IPS DF 6.9 (cell line): ENCODE measurements at places on chromosomes 6 and 20.

- no peak for DNase-seq
These were observed 37.3 kb upstream of the SAYSD1 start for GRCh38 chr6:39152262-39152661.

DNA sequence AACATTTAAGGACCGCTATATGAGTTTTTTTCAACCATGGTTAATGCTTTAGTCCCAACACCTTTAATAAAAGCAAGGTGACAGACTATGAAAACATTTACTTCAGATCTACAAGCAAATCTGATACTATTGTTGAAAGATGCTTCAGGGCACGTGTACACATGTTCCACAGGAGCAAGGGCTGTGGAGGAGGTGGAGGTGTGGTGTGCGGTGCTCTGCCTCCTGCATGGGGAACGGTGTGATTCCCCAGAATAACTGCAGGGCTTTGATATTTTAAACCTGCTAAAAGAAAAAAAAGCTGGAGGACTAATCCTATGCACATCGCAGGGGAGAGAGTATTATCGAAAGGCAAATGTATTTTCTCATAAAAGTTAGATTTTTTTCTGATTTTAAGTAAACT lies 188.1 kb upstream of the CEP162 start:
- DNase-seq, result no peak

GRCh38 chr6:107064579-107065065 lies 36.6 kb downstream of the MTRES1 start:
- no peak for DNase-seq

- DNase-seq, result no peak
These were observed 198.6 kb downstream of the ZDHHC14 start for GRCh38 chr6:157579467-157580031.

DNA sequence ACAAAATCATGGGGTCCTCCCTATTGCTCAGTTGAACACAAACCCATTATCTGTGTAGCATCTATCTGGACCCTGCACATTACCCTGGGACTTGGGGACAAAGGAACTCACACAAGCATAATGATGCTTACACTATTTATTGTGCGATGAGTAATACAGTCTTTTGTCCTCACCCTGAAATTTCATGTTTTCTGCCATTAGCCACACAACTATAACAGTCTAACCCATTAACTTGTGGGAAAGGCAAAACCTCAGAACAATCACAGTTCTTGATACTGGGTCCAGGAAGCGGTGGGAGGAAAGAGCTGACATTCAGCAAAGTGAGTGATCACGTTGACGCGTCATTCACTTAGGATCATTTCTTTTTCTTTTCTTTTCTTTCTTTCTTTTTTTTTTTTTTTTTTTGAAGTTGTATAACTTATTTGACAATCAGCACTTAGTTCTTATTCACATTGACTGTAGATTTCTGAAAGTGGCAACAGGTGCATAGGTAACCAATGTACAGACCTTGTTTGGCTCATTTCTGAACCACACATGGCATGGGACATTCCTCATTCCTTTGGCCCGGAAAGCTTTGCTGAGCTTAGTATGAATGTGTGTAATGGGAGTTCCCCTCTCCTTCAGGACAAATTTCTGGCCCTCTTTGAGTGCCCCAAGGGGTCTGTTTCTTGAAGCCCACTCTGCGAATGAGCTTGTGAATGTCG lies 94.8 kb upstream of the CNKSR3 start:
- DNase-seq, result no peak

- DNase-seq, result no peak
These were observed 129.1 kb upstream of the NUP153 start for GRCh38 chr6:17835784-17836183.

- no peak for DNase-seq
These were observed 7.4 kb upstream of the TJAP1 start for GRCh38 chr6:43469947-43470346.

- DNase-seq, result no peak
These were observed 32.7 kb upstream of the C20orf203 start for GRCh38 chr20:32706486-32706885.

GRCh38 chr6:103925317-103925716 lies 934.4 kb downstream of the HACE1 start:
- no peak for DNase-seq

- no peak for DNase-seq
These were observed 80.9 kb upstream of the PLN start for GRCh38 chr6:118467181-118467580.

GRCh38 chr6:39964530-39964929 lies 30.3 kb upstream of the MOCS1 start:
- DNase-seq, result no peak

GRCh38 chr6:30092852-30093543 lies 17.4 kb upstream of the RNF39 start:
- no peak for DNase-seq

- no peak for DNase-seq
These were observed 6.2 kb downstream of the BEND6 start for GRCh38 chr6:56961151-56961550.

- no peak for DNase-seq
These were observed 109.9 kb upstream of the THBS2 start for GRCh38 chr6:169363590-169363989.

DNA sequence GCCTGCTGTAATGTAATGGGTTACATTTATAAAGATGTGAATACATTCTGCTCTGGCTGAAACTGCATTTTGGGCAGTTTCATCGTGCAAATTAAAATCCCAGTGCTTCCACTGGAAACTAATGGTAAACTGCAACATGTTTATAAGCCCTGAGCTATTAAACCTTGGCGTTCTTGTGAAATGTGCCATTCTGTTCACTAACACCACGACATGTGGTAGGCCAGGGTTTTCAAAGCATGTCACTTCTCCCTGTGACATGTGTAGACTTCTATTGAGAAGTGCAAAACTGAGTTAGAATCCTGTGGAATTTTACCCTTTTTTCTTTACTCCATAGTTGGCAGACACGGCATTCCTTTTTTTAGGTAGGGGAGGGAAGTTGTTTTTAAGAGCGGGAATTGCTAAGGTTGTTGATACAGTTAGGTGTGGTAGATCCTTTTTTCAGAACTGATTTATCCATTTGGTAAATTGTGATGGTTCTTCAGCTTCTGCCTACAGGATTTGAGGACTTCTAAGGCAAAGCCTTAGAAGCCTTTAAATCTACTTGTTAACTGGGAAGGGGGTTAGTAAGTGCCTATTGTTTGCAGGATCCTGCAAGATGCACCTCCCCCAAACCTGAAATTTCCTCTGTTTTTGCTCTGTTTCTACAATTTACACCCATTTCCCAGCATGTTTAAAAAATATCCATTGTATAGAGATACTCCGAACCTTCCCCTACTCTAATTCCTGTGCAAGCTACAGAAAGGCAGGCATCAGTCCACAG lies 4.2 kb downstream of the SASH1 start:
- no peak for DNase-seq

GRCh38 chr6:140872885-140873284 lies 1259.8 kb upstream of the GJE1 start:
- DNase-seq, result no peak

DNA sequence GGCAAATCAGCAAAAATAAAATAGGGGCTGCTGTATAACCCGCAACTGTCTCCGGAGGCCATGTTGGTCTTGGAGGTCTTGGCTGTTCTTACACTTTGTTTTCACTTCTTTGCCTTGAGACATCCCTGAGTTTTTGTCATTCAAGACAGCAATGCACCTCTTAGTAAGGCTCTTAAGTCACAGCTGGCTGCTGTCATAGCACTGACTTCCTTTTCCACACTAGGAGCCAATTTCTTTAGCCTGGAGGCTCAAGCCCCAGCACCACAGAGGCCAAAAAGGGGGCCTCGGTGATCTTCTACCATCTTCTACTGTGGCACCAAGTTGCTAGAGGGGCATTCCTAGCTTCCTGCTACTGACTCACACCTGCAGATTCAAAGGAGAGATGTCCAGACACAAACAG lies 536.3 kb downstream of the CDH26 start:
- DNase-seq, result no peak

DNA sequence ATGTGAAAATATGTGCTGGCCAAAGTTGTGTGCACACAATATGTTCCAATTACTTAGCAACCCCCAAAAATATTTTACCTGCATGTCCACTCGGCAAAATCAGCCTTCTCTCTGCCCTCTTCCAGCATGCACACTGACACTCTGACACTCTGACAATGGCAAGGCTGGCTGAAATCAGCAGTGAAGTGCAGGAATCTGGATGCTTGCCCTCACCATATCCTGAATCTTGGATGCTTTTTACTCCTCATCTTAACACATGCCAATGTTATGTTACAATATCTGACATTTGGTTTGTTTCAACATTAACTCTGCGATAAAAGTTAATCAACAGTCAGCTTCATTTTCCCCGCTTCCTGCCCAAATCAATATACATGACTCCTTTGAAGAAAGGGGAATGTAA lies 203.2 kb downstream of the COL9A1 start:
- DNase-seq, result no peak

DNA sequence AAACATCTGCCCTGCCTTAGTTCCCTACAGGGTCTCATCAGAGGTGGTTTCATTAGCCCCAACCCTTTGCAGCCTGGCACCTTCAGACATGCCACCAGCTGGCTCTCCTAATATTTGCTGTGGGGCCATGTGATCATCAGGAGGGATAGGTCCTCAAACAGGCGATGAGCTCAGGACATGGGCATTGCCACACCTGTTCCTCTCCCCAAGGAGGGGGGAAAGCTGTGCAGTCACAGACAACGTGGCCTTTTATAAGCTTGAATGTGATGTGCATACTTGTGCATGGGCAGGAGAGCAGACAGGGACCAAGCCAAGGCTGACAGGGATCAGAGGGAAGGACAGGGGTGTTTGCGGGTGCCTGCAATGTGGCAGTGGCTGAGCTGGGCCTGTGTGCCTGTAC lies 78.8 kb upstream of the ZNFX1 start:
- DNase-seq, result no peak

GRCh38 chr20:20199361-20200160 lies 147.2 kb downstream of the CFAP61 start:
- no peak for DNase-seq

DNA sequence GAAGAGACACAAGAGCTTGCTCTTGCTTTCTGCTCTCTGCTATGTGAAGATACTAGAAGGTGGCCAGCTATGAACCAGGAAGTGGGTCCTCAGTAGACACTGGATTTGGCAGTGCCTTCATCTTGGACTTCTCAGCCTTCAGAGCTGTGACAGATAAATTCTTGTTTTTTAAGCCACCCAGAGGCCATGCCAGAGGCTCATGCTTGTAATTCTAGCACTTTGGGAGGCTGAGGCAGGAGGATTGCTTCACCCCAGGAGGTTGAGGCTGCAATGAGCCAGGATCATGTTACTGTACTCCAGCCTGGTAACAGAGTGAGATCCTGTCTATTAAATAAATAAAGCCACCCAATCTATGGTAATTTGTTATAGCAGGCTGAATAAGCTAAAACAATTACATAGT lies 185.5 kb upstream of the SALL4 start:
- DNase-seq, result no peak

- no peak for DNase-seq
These were observed 4.9 kb upstream of the SAMD5 start for GRCh38 chr6:147503587-147503986.

DNA sequence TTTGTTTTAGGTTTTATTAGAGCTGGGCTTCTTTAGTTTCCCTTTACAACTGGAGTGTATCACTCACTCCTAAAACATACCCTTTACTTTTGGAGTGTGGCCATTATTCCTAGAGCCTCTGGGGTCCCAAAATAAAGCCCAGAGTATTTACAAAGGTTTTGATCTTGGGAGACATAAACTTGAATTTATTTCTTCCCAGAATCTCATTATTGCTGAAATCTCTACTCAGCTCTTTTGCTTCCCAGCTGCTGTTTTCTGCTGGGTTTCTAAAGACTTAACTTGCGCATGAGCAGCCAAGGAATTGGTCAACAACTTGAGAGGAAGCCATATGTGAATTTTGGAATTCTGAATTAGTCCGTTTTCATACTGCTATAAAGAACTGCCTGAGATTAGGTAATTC lies 94.5 kb upstream of the NRSN1 start:
- no peak for DNase-seq

- DNase-seq, result no peak
These were observed 32.7 kb upstream of the FAM83B start for GRCh38 chr6:54813892-54814291.

GRCh38 chr6:130382872-130383490 lies 17.2 kb downstream of the TMEM200A start:
- no peak for DNase-seq

DNA sequence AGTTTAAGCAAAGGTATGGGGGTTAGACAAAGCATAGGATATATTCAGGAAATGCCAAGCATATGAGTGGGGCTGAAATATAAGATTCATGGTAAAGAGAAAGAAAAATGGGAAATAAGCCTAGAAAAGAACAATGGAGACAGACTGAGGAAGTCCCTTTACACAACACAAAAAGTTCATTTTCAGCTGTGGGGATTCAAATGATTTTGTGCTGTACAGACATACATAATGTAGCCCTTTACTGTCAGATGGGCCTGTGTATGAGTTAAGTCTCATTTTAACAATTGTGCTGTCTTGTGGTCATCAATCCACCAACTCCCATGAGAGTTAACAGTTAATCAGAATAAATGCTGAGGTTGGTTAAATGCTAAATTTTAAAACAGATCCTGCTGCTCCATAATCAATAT lies 37.2 kb downstream of the REV3L start:
- DNase-seq, result no peak

DNA sequence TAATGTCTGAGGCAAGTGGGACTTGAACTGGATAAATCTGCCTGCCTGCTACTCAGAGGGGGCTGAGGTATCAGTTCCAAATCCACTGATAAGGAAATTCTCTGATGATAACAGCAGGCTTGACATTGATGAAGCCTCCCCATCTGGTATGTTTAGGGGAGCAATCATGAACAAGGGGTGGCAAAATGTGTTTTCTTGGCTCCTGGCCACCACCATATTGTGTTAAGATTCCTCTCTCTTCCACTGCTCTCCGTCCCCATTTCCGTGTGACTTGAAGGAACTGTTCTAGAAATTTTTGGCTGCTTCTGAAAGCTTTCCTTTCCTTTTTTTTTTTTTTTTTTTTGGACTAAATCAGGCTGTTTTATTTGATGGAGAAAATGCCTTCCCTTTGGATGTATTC lies 335.3 kb upstream of the NRSN1 start:
- DNase-seq, result no peak

DNA sequence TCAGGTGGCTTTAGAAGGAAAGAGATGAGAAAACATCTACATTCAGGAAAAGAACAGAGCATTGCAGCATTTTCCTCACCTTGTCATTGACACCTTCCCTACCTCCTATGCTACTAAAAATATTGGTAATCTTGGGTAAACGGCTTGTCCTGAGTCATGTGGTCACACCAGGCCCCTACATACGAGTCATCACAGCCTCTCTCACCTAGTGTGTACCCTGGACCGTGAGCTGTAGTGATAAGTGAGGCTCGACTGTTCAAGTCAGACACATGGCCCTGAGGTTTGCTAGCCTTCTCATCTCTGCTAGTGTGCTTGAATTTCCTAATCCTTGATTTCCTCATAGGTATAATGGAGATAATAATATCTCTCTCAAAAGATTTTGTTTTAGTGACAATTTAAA lies 29.6 kb upstream of the TMEM244 start:
- no peak for DNase-seq

DNA sequence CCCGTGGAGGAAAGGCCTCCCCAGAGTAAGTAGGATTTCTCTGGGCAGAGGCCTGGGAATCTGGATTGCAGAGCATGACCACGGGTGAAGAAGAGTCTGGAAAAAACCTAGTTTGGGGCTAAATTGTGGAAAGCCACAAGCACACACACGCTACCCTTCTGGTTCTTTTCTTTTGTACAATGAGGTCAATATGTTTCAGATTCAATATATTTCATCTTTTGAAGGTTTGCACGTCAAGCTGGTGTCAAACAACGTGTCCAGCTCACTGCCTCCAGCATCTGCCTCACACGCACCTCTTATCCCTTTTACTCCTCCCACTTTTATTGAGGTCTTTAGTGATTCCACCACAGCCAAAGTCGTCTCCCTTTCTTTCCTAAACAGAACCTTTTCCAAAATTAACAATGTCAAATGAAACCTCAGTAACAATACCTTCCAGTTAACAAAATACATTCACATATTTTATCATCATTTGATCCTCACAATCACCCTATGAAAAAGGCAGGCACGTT lies 773 bp upstream of the EPB41L2 start:
- no peak for DNase-seq
